Common myeloid progenitor, CD34-positive (primary cell): ENCODE measurements at places on chromosomes 5 and 9.

DNA sequence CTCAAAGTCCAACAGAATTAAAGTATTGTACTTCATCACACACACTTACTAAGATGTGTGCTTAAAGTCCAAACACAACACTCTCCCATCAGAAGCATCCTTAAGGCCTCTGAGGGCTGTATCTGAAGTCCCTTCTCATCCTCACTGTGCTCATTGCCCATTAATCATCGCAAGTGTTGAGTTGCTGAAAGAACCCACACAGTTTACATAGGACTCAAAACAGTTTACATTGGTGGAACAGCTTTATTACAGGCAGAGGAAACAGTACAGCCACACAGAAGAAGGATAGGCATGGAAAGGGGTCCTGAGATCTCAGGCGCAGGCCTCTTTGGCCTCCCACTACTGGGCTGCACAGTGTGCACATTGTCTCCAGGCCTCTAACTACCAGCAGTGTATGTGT is 113.4 kb downstream of the CMYA5 start:
- DNase-seq, result no peak

- DNase-seq, result no peak
Observed at GRCh38 chr9:17472126-17472525, 106.7 kb upstream of the SH3GL2 start.

DNA sequence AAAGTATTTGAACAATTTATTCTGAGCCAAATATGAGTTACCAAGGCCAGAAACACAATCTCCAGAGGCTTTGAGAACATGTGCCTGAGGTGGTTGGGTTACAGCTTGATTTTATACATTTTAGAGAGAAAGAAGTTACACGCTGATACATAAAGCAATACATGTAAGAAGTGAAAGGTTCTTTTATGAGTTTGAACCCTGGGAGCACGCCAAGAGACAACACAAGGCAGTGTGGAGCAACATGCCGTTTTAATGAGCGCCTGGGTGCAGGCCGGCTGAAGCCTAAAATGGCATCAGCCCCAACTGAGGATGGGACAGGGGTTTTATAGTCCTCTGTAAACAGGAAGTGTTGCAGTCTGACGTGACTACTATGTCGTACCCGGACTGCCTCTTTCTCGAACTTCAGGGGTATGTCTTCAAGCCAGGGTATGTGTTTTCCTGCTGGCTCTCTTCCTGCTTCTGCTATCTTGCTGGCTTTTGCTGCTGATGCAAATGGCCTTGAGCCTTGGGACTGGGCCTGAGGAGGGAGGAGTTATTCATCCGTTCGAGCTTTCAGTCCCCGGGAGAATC is 193.7 kb downstream of the CYLC2 start:
- no peak for DNase-seq

- DNase-seq, result no peak
Observed at GRCh38 chr9:121527371-121527770, 27.7 kb upstream of the GGTA1 start.

DNA sequence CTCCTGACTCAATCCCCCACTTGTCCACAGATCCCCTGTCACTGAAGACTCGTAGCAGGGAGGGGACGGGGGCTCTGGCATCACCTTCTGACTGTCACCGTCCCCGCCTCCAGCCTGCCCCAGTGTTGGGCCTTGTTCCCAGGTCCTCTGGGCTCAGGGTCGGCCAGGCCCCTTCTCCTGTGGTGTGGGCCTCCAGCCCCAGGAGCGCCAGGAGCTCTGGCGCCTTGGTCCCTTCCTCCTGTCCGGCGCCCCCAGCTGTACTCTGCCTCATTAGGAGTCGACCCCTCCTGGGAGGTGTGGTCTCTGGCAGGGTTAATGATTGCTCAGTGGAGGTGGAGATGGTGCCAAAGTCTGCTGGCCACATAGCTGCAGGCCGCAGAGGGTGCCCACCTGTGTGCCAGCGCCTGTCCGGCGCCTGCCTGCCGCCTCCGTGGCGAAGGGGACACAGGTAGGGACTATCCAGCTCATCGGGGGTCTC is at the start of gene CDHR2:
Gene CDHR2, plus strand, starts transcription at position 376 of the 478 bp plus-strand sequence. CDS start 16,011 bp downstream, outside the sequence.
- DNase-seq, result peak; percentile 39

- DNase-seq, result no peak
Observed at GRCh38 chr9:111854799-111855198, 41.8 kb upstream of the UGCG start.
